ENCODE measurements at places on chromosomes 13 and 19.

- DNase-seq: no peak
Measured at GRCh38 chr13:76717092-76717491, 169.1 kb downstream of the KCTD12 start.

DNA sequence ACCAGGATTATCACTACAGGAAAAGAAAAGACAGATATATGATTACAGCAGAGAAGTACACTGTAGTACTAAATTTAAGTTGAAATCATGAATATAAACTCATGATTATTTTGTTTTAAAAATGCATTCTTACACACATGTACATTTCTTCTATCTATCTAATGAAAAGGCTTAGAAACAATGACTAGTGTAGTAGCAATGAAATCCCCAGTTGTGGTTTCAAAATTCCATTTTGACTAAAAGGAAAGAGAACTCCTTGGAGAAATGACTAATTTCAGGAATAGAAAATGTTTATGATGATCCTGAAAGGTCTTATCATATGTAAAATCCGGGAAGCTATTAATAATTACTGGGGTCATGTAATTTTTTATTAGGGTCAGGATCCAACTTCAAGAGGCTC is 195.0 kb upstream of the STARD13 start:
- DNase-seq: no peak

- DNase-seq: no peak
Measured at GRCh38 chr19:18282021-18282787, 782 bp upstream of the JUND start.

DNA sequence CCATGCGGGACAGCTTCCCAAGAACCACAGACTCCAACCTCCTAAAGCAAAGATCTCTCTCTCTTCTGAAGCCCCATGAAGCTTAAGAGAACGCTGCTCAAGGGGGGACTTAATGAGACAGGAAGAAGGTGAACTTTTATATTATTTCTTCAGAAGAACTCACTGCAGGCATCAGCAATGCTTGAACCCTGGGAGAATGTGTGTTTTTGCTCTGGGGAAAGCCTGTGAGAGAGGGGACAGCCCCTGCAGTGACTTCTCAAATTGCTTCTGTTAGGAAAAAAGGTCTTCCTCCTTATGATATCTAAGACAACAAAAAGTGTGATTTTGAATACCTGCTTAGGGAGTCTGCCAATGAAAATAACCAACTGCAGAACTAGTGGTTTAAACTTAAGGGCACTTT is 23.0 kb downstream of the GJA3 start:
- no peak for DNase-seq

- no peak for DNase-seq
Measured at GRCh38 chr13:29702912-29703351, 107.4 kb upstream of the SLC7A1 start.

GRCh38 chr13:37383046-37383445 is 215.5 kb downstream of the POSTN start:
- no peak for DNase-seq

- DNase-seq: no peak
Measured at GRCh38 chr19:47595944-47596343, 13.0 kb upstream of the BICRA start.

DNA sequence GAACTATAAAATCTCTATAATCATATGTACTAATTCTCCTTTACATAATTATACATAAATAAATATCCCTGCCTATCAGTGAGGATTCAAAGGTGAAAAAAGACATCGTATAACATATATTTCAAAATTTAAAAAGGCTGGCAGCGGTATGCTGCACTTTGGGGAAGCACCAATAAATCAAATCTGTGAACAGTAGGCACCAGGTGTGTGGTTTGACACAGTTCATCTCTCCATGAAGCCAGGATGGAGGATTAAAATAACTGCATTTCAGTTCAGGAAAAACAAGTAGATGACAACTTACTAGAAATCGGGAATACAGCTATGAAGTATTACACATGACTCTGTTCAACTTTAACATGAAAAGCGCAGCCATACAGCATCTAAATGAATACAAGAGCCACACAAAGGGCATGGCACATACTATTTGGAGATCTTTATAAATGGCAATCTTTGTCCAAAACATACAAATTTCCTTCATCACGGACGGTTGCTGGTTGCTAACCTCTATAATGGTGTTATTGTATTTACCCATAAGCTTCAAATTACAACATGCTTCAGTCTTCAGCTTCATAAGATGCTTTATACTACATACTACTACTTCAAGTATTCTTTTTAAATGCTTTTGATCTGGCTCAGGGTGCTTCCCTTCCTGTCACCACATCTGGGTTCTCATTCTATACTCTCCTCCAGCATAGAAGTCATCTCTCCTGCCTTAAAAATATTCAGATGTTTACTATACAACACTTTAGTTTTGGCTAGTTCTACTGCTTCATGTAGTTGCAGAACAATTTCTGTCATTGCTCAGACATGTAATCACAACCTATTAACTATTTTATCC is 128.7 kb downstream of the KLF12 start:
- no peak for DNase-seq

- no peak for DNase-seq
Measured at GRCh38 chr13:72963762-72964161, 95.0 kb upstream of the KLF5 start.

GRCh38 chr19:2648528-2648937 is 54.0 kb downstream of the GNG7 start:
- no peak for DNase-seq

DNA sequence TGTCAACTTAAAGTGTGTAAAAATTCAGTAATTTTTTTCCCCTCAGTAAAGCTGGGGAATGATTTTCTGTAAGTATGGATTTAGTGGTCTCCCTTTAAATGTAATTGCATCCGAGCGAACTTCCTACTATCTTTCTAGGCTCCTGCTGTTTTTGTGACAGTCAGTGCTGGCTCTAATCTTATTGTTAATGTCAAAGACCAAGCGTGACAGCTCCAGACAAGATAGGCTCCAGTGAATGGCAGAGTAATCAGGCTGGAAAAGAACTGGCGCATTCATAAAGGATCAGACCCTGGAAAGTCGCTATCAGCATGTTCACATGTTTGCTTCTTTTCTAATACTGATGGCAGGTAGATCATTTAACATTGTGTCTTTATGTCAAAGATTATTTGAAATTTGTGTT is 908.0 kb upstream of the ATXN8OS start:
- DNase-seq: no peak

- DNase-seq: no peak
Measured at GRCh38 chr13:20190481-20191310, 2.0 kb downstream of the GJB2 start.
